ENCODE measurements at places on chromosomes 5 and 9. TPM values are rescaled to one million over a fixed set of nuclear protein-coding genes. Genes with fewer than 3 reads are reported as not detected.

- DNase-seq = no peak
Observed at GRCh38 chr9:105958587-105958986, 264.2 kb downstream of the TMEM38B start.

GRCh38 chr9:77403239-77403638, 225.9 kb downstream of the VPS13A start:
- DNase-seq = no peak

GRCh38 chr9:134127065-134127580, 8.8 kb upstream of the WDR5 start:
- DNase-seq = no peak

DNA sequence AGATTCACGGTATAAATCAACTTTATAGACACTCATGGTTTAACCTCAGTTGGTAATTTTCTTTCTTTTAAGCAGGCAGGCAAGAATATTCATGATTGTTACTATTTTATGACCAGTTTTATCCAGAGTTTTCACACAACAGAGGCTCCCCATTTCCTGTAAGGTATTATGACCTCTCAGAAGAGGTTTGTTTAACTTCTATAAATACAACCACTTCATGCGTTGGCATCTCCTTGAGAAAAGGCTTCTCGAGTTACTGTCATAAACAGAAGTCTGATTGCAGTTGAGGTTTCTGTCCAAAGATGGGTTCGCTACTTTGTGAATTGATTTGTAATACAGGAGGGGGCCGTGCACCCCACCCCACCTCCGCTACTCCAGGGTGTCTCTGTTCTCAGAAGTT, 55.3 kb downstream of the ENTREP1 start:
- no peak for DNase-seq

Gene PHF24
- not detected for total RNA-seq

DNA sequence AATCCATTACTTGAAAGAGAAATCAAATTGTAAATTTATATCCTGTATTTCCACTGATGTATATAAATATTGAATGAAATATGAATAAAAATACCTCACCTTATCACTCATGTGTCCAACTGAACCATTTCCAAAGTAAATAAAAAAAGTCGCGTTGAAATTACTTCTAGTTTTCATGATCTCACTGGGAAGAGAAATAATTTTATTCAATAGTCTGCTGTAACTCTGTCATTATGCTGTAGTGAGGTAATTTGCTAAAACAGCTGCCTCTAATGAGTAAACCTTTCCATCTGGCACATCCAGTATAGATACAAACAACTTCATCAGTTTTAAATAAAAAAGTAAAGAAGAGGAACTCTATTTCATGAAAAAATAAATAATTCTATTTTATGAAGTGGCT, 611.5 kb downstream of the ZNF608 start:
- DNase-seq = no peak

Gene FAT2
- not detected for total RNA-seq

DNA sequence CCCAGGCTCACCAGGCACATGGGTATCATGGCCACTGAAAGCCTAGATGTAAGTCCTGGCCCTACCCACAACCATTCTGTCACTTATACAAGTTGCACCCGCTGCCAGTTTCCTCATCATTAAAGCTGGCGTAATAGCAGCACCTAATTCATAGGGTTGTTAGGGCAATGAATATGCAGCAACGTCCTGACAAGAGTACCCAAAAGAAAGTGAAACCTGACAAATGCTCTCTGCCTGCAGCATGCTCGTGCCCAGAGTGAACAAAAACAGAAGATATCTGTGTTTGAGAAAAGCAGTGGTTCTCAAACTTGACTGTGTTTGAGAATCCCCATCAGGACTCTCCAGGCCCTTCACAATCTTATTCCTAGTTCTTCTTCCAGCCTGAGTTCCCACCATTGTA, 632.4 kb downstream of the SEMA5A start:
- DNase-seq = no peak

Measured in HT-29 (cell line).